Nucleus accumbens (tissue), 56 donors: ENCODE measurements at places on chromosomes 12 and 14.
A peak's percentile ranks its signal among the peaks of the same experiment; 100 is the strongest.

DNA sequence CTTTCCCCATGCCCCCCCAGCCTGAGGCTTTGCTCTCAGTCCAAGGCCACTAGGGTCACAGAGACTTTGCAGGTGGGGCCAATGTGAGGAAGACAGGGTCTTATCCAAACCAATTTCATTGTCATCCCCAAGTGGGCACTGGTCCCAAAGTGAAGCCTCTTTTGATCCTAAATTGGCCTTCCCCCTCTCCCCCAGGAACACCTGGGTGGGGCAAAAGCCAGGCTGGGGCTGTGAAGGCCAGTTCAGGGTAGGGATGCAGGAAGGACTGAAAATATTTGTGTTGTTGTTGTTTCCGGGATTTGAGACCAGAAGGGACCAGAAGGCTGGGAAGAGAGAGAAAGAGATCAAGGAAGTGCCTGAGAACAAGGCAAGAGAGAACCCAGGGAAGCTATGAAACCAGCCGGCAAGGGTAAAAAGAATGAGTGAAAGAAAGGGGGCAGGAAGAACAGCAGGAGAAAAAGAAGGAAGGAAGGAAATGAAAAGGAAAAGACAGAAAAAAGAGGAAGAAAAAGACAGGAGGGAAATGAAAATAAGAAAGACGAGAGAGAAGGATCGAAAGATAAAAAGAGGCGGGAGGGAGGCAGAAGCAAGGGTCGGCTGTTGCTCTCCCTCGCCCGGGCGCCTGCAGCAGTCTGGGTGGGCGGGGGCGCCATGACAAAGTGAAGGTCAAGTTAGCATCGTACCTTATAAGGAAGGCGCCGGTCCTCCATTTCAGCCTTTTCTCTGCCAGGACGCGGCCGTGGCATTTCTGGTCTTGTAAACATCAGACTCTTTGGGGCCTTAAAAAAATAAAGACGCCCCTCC is 7.4 kb upstream of the HOXC11 start:
- DNase-seq, result no peak

GRCh38 chr14:100532154-100532861 is 54.9 kb downstream of the BEGAIN start:
- no peak for DNase-seq

- no peak for DNase-seq
These were observed 908 bp downstream of the TDP1 start for GRCh38 chr14:89956661-89957009.

GRCh38 chr12:131261906-131262305 is 308.2 kb downstream of the ADGRD1 start:
- no peak for DNase-seq

DNA sequence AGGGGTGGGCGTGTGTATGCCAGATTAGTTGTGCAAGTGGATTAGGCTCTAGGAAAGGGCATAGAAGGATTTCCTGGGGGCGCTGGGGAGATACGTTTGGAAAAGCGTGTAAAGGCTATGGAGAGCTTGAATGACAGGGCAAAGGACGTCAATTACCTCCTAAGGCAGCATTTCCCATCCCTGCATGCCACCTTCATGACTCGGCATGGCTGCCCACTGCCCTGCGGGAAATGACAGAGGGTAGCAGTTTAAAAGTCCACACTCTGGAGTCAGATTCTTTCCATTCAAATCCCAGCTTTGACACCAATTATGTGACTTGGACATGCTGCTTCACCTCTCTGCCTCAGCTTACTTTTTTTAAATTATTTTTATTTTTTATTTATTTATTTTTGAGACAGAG is 14.8 kb upstream of the TMEM229B start:
- no peak for DNase-seq

GRCh38 chr14:51614707-51615106 is 37.0 kb upstream of the FRMD6 start:
- DNase-seq, result no peak

- no peak for DNase-seq
These were observed 167.9 kb downstream of the NUAK1 start for GRCh38 chr12:105970885-105971284.

- no peak for DNase-seq
These were observed 52.0 kb downstream of the ARHGAP5 start for GRCh38 chr14:32129124-32129523.

DNA sequence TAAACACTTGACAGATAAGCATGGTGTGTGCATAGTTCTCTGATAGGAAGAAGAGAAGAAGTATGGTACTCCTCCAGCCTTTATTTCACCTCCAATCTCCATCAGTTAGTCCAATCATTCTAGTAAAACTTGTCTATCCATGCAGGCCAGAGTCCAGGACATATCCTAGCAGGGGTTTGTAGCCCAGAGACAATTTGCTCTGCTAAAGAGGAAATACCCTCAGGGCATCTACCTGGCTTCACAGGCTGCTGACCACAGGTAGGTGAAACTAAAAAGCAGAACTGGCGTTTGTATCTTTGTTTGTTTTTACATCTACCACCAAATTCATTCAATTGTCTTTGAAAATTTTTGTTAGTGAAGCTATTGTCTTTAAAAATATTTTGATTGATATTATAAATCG is 717.6 kb downstream of the FSCB start:
- no peak for DNase-seq

DNA sequence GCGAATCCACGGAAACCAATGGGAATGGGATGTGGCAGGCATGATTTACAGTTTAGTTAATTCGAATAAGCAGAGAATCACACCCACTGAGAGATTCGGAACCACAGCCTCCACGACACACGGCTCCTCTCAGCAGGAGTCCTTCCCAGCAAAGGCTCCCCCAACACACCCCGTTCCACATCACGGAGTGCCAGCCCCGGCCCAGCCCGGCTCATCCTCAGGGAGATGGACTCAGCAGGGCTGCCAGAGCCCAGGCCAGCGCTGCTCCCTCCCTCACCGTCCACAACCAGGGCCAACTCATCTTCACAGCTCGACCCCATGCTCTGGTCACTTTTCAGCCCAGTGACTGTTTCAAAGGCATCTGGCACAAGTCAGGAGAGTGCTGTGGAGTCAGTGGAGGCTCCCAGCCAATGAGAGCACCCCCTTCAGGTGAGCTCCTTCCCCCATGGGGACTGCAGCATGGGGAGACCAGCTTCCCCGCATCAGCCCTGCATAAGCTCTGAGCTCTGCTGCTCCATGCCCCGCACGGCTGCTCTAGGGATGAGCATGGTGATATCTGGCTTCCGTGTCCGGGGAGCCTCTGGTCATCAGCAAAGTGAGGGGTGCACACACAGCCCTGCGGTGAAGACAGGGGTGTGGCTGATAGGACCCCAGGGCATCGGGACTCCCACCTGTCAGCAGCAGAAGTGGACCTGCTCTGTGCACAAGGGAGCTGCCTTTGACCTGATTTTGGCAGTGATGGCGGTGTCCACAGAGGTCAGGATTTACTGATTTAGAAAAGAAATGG is 238.8 kb upstream of the SFSWAP start:
- DNase-seq, result no peak

GRCh38 chr12:25084816-25085215 is 110.1 kb downstream of the DNAI7 start:
- DNase-seq, result no peak

GRCh38 chr12:32100361-32100760 is 6.3 kb upstream of the BICD1 start:
- no peak for DNase-seq

DNA sequence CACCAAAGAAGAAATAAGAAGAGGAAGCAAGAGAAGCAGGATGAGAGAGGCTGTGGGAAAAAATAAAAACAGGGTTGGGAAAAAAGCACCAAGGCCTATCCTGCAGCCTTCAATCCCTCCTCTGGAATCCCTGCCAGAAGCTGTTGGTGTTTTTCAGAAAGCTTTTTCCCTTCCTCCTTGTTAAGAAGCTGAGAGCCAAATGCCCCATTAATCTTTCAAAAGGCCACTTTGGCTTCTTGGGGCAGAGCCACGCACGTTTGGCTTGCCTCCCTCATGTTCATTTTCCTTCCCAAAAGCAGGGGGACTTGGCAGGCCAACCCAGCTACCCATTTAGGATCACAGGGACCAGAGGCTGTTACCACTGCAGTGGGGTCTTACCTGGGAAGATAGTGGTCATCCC is 365.3 kb downstream of the NUAK1 start:
- peak; percentile 15 for DNase-seq

- no peak for DNase-seq
These were observed 15.8 kb upstream of the STAB2 start for GRCh38 chr12:103571286-103571685.

- DNase-seq, result no peak
These were observed 26.5 kb upstream of the NID2 start for GRCh38 chr14:52095336-52095735.

DNA sequence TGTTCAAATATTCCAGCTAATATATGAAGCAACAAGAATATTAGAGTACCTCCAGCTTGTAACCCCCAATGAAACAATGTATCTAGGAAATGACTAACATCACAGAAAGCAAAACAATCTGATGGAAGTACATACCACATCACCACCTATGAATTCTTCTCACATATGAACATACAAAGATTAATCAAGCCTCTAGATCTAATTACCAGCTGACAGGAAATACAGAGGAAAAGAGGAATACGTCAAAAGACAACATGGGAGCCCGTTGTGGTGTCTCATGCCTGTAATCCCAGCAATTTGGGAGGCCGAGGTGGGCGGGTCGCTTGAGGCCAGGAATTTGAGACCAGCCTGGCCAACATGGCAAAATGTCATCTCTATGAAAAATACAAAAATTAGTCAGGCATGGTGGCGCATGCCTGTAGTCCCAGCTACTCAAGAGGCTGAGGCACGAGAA is 7.5 kb downstream of the NEDD8 start:
- no peak for DNase-seq

DNA sequence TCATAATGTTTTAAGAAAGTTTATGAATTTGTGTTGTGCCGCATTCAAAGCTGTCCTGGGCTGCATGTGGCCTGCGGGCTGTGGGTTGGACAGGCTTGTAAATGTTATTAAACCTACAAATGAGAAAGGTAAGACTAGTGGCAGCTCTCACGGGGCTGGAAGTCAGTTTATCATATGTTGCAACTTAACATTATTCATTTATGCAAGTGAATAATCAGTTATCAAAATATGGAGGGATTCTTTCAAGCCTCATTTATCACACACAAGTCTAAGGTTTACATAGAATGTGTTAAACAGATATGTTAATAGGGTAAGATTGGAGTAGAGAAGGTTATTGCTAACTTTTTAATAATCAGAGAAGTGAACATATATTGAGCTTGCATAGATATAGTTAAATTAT is 442.5 kb upstream of the RGS6 start:
- no peak for DNase-seq

GRCh38 chr14:77203611-77204458 is 22.2 kb downstream of the TMEM63C start:
- no peak for DNase-seq

GRCh38 chr12:105725054-105725453 is 394.6 kb downstream of the C12orf75 start:
- DNase-seq, result no peak

- DNase-seq, result no peak
These were observed 79.9 kb downstream of the ARF6 start for GRCh38 chr14:49972823-49973222.

DNA sequence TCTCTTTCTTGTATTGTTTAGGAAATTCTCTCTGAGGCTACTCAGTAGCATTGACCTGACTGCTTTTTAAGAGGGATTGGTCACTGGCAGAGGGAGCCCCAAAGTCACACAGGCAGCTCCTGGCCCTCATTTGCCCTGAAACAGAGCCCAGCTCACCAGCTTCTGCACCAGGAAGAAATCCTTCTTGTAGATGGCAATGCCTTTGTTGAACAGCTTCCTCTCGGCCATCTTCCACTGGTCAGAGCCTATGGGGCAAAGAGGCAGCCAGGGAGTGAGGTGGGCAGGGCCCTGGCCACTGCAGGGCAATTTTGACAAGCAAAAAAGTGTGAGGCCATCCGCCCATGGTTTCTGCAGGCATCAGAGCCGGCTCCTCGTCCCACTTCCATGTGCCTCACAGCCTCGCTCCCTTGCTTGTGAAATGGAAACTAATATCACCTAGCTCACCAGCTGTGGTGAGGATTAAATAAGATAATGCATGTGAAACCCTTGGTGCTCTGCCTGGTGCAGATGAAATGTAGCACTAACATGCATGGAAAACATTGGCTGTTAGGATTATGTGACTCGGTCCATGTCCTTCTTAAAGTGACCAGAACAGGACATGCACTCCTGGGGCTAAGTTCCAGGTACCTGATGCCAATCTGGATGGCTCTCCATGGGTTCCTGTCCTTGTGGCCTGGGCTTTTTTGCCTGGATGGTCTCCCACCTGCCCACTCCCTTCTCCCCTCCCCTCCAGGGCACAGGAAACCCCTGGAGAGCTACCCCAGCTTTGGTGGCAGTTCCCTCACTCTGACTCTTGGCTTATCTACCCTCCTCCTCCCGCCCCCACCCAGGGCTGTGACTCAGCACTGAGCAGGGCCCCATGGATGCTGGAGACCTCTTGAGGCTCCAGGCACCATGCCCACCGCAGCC is 11.2 kb upstream of the PNMA1 start:
- no peak for DNase-seq

DNA sequence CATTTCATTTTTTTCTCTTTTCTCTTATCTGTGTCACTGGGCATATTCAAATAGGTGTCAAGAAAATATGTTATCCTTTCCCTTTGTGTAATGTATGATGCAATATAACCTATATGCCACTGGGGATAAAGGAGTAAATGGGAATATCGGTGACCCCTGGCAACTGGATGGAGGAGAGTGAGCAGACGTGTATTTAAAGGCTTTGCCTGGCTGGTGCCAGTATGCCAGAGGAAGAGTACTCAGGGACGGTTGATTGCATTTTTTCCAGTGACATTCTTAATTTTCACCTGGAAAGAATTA is 12.0 kb upstream of the STXBP6 start:
- DNase-seq, result no peak

GRCh38 chr14:73492043-73492552 is 1.4 kb downstream of the RIOX1 start:
- DNase-seq, result no peak

DNA sequence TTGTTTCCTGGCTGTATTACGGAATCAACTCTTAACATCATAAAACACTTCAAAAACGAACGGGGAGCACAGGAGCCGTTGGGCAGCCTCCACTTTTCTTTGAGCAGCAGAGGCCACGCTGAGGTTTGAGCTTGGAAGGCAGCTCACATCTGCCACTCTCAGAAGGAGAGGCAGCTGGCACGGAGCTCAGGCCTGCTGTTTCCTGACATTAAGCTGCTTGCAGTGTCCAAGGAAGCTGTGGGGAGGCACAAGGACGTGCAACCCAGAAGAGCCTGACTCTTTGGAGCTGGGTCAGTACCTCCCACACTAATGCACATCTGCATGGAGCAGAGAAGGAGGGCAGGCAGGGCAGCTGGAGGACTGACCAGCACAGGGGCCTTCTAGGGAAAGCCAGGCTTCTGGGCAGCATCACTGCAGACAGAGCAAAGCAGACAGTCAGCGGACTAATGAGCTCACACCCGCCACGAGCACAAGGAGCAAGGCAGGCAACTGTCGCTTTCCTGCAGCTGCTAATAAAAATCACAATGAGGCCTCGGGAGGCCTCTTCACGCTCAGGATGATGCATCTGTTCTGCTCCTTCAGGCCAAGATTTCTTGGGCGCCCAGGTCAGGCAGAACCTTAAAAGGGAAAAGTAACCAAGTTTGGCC is 211.1 kb downstream of the GLT1D1 start:
- DNase-seq, result no peak
